ENCODE measurements at places on chromosomes 6 and 20.

DNA sequence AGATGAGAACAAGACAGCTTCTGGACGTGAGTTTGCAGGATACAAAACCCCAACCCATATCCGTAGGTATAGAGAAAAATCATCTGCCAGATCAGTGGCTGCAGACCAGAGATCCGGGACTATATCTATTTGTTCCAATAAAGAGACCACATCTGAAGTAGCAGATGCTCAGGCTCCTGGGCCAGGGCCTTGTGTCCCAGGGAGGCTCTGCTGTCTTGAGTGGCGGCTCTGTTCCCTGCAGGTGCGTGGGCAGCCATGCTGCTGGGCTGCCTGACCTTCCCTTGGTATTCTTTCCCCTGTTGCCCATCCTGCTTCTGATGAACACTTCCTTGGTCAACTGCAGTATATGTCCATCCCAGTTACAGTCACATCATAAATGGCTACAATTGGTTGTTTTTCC, 34.9 kb downstream of the ERMARD start:
- no peak for DNase-seq

GRCh38 chr20:33262658-33263065, 20.4 kb upstream of the BPIFB1 start:
- DNase-seq, result peak; percentile 60

DNA sequence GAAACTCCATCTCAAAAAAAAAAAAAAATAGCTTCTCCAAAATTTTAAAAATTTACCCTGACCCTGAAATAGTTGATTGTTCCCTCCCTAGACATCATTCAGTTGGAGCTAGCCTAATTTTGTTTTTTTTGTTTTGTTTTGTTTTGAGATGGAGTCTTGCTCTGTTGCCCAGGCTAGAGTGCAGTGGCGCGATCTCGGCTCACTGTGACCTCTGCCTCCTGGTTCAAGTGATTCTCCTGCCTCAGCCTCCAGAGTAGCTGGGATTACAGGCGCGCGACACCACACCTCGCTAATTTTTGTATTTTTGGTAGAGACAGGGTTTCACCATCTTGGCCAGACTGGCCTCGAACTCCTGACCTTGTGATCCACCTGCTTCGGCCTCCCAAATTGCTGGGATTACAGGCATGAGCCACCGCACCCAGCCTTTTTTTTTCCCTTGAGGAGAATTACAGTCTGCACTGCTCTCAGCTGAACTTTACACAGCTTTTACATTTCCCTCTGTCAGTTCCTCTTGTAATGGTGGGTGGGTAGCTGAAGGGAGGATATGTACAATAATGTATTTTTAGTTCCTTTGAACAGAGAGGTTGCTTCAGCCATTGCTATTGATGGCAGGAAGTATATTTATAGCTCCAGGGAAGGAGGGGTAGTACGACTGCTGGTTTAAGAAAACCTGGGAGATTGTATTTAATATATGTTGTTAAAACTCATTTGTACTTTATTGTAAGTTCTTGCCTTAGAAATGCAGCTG, 27.7 kb downstream of the PTPRA start:
- no peak for DNase-seq

DNA sequence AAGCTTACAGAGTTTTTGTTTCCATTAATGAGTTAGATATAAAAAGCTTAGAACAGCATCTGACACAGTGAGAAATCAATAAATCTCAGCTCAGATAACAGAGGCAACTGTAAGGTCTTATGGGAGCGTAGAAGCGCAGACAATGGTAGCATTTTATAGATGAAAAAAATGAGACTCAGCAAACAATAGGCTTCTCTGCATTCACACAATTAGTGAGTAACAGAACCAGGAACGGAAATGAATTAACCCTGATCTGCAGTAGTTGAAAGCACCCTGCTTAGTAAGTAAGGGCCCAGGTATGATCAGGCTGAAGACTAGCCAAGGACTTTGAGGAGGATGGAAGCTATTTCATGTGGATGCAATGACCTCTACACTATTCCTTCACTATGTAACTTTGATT, 147.2 kb upstream of the EYA4 start:
- DNase-seq, result no peak

GRCh38 chr6:125534430-125535263, 214.8 kb upstream of the HEY2 start:
- DNase-seq, result no peak

DNA sequence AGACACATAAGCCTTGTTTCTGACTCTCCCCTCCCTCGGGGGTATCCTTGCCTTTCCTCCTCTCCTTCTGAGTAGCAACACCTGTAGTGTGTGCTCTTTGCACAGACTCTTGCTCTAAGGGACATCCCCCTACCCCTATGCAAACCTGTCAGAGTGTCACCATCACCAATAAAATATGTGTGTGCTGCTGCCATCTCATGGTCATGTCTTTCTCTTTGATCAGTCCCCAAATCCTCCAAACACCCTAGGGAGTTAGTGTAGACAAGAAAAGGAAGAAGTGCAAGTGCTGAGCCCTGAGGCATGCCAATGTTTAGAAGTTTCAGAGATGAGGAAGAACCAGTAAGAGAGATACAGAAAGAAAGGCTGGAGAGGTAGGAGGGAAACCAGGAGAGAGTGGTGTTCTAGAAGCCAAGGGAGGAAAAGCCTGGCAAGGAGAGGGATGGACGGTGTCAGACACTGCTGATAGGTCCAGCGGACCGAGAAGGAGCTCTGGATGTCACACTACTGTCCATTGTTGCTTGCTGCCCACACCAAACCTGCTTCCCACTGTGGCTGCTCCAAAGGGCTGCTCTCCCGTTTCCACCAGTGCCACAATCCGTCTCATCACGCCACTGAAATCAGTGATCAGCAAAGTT, 16.4 kb downstream of the TRMT6 start:
- DNase-seq, result no peak

DNA sequence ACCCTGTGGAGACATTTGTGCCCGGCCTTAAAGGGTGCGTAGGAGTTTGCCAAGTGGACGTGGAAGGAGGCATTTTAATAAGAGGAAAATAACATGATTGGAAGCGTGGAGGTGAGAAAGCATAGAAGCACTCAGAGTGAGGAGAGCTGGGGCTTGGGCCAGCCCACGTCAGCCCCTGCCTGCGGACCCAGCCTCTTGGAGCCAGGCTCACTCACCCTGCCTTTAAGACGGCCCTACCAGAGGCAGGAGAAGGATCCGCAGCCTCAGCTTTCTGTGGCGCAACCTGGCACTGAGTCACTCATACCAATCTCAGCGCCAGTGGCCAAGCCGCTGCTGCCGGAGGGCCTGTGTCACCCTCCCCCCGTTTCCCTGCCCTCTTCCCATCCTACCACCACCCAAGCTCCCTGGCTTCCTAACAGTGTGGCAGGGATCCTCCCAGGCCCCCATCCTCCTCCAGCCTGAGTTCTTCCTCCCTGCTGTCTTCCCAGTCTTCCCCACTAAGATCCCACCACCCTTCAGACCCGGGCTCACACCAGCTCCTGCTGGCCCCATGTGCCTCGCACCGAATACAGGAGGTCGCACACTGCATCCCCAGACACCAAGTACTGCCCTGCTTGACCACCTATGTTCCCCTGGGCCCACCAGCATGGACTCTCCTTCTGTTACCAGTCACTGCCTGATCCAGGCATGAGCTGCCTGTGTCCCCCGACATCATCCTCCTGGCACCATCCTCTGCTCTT, 285.2 kb downstream of the UST start:
- DNase-seq, result peak; percentile 64

GRCh38 chr6:64233746-64234145, 598.1 kb downstream of the PHF3 start:
- DNase-seq, result no peak

DNA sequence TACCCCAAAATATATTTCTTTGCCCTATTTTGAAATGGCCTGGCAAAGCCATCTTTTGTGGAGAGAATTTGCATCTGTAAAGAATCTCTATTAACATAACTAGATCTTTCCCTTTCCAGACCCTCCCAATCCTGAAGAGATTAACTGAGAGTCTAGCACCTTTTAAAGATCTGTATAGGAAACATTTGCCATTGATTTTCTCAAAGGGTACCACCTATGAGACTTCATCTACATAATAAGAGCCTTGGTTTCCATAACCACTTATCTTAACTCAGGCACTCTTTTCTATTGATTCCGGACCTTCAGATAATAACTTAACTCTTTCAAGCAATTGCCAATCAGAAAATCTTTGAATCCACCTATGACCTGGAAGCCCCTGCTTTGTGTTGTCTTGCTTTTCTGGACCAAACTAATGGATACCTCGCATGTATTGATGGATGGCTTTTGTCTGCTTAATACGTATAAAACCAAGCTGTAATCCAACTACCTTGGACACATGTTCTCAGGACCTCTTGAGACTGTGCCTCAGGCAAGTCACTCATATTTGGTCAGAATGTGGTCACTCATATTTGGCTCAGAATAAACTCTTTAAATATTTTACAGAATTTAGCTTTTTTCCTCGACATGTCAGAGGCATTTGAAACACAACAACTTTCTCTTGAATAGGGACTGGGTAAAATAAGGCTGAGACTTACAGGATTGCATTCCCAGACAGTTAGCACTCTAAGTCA, 31.4 kb downstream of the SLC22A2 start:
- no peak for DNase-seq

GRCh38 chr6:142725024-142725770, 219.8 kb downstream of the HIVEP2 start:
- DNase-seq, result no peak

GRCh38 chr6:30990422-30991086, 7.0 kb downstream of the MUC21 start:
- no peak for DNase-seq

DNA sequence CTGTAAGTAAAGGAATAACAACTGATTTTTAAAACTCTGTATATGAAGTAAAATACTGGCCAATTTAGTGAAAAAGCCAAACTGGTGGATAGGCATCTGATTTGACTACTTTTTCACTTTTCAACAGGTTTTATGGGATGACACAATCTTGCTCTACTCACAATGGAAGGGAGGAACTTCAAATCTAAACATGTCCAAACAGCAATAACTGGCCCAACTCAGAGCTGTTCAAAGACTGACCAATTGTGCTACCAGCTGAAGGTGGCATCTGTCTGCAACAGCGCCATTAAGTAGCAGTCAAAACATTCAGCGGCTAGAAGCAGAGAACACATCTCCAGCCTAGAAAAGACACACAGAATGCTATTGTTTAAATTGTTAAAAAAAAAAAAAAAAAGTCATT, 44.6 kb downstream of the SESN1 start:
- no peak for DNase-seq

GRCh38 chr20:34817072-34817471, 8.4 kb downstream of the NCOA6 start:
- DNase-seq, result no peak

- DNase-seq, result no peak
Measured at GRCh38 chr6:21823371-21823770, 229.8 kb downstream of the SOX4 start.

GRCh38 chr20:35742741-35743523, 872 bp upstream of the RBM39 start:
- DNase-seq, result no peak

GRCh38 chr6:56764081-56764566, 121.4 kb upstream of the DST start:
- DNase-seq, result no peak

GRCh38 chr6:120354452-120355098, 979.7 kb downstream of the TBC1D32 start:
- no peak for DNase-seq

GRCh38 chr6:52304983-52305390, 20.4 kb upstream of the MCM3 start:
- peak; percentile 70 for DNase-seq

DNA sequence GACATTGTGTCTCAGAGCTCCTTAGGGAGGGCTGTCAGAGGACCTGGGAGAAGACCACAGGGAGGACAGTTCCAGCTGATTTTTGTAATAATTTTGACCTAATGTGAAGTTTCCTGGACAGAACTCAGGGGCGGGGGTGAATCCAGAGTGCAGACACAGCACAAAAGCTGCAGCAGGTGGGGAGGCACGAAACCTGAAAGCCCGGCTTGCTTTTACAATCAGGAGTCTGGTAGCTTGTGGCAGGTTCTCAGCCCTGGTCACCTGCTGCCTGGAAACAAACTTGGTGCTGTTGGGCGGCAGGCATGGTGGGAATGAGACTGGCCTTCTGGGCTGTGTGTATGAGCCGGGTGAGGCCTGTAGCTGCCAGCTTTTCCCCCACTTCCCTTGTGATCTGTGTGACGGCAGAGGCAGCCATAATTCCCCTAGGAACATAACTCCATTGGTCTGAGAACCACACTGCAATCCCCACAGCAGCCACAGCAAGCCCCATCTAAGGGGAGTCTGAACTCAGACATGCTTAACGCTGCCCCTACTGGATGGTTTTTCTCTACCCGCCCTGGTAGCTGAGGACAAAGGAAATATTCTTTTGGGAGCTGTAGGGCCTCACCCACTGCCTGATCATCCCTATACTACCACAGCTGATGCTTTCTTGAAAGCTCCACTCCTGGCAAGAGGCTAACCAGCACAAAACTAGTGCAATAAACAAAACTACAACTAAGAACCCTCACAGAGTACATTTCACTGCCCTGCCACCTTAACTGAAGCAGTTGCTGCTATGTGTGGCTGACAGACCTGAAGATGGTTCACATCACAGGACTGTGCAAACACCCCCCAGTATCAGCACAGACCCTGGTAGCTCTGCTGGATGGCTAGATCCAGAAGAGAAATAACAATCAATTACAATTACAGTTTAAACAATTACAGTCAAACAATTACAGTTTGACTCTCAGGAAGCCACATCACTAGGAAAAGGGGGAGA, 1055.1 kb upstream of the GJE1 start:
- DNase-seq, result no peak

DNA sequence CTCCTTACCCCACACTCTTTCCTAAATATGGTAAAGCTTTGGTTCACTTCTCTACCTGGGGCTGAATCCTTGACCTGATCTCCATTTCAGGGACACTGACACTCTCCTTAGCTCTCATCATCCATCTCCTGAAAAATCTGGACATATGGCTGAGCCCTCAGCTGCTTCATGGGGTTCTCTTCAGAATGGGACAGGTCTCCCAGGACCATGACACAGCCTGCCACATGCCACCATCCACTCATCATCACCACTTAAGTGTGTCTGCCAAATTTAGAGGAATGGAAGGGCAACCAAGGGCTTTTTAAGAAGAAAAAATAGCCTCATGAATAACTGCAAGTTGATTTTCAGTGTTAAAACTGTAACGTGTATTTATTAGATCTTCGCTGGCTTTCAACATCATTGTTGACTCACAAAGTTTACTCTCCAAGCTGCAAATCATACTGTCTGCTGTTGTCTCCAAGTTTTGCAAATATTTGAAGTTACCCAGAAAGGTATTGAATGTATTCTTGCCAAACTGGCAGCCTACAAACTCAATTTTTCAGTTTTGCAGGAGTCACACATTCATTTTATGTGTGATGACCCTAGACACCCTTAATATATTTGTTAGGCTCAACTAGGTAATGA, 41.1 kb downstream of the HS3ST5 start:
- no peak for DNase-seq

DNA sequence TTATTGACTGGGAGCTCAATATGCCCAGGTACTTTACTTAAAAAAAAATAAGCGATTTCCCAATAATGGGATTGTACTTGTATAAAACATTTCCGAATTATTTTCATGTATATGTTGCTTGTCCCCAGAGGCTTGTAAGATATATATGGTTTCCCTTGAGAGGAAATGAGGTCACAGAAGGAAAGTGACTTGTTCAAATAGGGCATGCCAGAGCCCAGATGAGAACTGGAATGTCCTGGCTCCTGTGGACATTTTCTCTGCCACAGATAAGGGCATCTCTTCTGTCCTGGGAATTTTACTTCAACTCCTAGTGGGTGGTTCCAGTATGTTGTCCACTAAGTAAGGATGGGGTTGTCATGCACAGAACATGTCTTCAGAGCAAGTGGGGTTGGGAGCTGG, 63.0 kb downstream of the LYRM2 start:
- no peak for DNase-seq

- peak; percentile 89 for DNase-seq
Measured at GRCh38 chr6:2959909-2960719, 11.3 kb downstream of the SERPINB6 start.
